ENCODE measurements at places on chromosomes 12 and 14.

- DNase-seq, result no peak
These were observed 95.2 kb upstream of the TMCC3 start for GRCh38 chr12:94745562-94745961.

DNA sequence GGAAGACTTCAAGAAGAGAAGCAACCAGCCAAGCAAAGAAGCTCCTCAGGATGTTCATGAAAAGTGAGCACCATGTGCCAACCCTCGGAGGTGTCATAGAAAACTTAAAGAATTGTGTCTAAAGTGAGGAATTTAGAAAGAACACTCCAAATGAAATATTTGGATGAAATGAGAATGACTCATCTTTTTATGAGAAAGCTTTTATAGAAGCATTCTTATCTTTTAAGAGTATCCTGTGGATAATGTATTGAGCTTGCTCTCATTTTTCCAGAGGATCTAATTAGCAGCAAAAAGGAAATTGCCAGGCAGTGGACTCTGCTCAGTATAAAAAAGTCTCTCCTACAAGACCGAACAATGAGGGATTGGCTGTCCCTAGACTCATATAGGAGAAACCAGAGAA is 454.9 kb downstream of the LRIG3 start:
- DNase-seq, result no peak

DNA sequence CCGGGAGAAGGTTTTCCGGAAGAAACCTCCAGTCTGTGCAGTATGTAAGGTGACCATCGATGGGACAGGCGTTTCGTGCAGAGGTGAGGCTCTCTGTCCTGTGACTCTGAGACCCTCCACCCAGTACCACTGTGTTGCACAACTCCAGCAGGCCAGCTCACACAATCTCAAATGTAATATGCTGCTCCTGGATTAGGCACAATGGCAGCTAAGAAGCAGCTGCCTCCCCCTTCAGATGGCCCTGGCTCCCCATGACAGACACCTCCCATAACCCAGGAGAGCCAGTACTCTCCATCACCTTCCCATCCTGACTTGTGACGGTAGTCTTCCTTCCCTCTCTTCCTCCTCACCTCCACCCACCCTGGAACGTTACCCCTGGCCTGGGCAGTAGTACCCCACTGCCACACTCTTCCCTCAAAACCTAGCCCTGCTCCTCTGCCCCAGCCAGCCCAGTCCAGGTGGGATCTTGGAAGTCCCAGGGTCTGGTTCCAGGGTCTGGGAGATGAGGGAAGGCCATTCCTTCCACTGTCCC is 2.1 kb downstream of the TNS2 start:
- no peak for DNase-seq

DNA sequence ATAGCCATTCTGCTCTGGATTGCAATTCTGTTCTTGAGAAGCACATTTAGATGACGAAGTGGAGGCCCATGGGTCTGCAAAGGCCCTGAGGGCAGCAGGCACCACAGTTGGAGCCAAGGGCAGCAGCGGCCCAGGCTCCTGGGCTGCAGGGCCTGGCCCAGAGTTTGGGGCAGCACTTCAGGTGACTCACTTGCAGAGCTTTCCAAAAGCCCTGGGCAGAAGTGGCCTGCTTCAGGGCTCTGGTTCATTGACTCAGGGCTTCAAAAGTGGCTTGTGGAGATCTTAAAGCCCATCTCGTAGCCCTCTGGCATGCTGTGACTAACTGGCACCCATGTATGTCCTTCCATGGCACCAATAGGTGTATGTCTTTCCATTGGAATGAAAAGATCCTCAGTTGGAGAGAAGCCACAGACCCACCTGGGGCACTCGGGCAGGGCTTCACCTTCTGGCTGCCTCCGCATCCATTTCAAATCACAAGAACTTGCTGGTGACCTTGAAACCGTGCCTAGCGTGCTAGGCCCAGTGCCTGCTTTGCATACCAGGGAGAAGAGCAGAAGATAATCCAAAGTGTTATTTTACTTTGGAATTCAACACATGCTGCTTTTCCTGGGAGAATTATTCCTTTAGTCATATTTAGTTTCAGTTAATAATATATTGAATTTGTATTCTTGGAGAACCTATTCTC is 106.7 kb downstream of the PRMT8 start:
- no peak for DNase-seq

GRCh38 chr14:57502586-57503254 is 9.1 kb upstream of the CCDC198 start:
- DNase-seq, result no peak

DNA sequence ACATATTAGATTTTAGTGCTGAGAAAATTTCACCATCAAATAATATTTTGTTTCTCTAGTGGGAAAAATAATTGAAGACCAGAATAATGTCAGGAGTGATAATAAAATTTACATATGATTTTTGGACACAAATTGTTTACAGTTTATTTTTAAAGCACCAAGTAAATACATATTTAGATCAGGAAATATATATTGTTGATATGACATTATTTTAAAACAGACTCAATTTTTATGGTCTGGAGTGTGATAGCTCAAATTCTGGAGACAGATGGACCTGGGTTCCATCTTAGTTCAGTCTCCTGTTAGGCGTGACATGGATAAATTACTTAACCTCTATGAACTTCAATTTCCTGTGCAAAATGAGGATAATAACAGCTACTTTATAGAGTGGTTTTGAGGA is 135.4 kb downstream of the TPH2 start:
- DNase-seq, result no peak

GRCh38 chr12:119274636-119275065 is 59.9 kb upstream of the CCDC60 start:
- no peak for DNase-seq

DNA sequence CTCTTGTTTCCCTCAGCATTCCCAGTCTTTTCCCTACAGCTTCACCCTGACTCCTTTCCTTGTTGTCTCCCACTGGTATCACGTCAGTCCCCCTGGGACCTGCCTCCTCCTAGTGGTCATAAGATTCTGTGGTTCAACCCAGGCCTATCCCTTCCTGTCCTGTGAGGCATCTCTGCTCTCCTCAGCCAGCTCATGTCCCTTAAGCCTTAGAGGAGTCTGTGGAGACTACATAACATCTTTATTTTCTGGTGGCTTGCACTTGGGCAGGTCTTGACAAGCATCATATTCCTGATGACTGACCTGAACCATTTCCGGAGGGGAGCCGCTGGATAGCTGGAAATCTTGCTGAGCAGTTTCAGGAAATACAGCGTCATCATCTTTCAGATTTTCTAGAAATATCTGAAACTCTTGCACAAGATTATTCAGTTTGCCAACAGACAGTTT is 688 bp downstream of the C12orf71 start:
- no peak for DNase-seq

- DNase-seq, result no peak
These were observed 83.6 kb downstream of the R3HDM2 start for GRCh38 chr12:57347284-57347683.

DNA sequence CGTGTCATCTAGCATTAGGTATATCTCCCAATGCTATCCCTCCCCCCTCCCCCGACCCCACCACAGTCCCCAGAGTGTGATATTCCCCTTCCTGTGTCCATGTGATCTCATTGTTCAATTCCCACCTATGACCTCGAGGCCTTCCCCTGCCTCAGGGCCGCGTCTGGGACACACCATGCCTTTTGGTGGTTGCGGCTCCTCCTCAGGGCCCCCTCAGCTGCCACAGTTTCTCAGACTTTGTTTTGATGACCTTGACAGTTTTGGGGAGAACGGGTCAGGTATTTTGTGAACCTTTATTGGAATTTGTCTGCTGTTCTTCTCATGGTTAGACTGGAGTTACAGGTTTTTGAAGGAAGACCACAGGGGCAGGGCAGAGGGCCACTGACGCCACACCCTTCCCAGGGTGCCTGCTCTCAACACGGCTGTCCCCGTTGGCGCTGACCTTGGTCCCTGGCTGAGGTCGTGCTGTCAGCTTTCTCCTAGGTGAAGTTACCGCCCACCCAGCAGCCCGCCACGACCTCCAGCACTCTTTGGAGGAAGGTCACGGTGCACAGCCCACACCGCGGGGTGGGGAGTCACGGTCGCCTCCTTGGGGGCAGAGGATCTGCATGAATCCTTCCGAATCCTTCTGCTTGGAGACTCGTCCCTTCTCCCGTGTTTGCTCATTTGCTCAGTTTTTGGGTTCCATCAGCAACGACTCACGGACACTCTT is 130.5 kb downstream of the KIF26A start:
- no peak for DNase-seq

DNA sequence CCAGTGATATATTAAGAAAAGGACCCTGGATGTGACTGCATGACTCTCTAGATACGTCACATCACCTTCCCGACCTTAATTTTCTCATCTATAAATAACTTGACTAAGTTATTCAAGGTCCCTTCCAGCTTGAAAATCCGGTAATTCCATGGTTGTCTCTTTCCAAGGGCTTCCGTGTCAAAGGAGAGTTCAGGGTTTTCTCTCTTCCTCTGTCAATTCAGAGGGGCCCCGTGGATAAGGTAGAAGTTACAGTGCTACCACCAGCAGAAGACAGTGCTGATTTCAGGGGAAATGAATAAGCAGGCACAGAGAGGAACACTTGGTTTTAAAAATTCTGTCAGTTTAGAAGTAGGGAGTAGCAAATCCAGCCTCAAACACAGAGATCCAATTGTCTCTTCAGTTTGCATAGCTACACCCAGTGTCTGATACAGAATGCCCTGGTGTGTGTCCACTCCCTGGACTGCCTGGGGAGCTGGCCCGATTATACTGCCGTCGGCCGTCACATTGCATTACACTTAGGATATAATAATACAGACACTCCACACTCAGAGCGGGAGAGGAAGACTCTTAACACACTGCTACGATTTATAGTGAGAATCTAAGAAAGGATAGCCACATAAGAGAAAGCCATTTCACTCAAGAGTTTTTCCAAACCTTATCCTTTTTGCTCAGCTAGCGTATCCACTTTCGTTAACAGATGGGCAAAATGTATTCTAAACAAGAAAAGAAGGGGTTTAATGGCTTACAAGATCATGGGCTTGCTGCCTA is 54.7 kb upstream of the GTF2A1 start:
- DNase-seq, result peak; percentile 42

DNA sequence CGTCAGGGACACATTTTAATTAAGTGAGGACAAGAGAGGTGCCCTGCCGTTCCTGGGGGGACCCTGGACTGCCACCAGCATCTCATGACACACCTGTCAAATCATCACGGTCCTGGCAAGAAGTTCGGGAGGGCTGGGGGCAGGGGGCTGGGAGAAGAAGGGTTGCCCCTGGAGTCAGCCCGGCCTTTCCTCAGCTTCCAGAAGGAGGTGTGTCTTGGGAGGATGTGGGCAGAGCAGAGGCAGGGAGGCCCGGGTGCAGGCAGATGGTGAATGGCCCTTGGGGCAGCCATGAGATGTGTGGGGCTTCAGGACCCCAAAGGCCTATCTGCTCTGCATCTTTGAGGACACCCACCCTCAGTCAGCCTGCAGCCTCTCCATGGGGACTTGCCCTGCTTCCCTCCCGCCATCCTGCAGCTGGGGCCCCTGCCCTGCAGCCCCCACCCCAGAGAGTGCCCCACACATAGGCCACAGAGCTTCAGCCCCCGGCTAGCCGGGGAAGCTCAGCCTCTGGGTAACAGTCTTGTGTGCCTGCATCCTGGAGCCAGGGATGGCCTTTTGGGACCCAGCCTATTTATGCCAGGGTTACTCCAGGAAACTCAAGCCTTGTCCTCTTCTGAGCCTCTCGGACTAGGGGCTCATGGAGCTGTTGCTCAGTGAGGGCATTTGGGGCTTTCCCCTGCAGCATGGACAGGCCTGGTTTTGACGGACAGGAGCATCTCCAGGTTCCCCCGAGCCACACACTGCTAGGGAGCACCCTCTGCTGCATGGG is 178.5 kb downstream of the KIF26A start:
- no peak for DNase-seq

- no peak for DNase-seq
These were observed 24.1 kb upstream of the PLEKHG3 start for GRCh38 chr14:64680013-64680713.

GRCh38 chr14:68781161-68782021 is 11.5 kb downstream of the ZFP36L1 start:
- DNase-seq, result no peak

DNA sequence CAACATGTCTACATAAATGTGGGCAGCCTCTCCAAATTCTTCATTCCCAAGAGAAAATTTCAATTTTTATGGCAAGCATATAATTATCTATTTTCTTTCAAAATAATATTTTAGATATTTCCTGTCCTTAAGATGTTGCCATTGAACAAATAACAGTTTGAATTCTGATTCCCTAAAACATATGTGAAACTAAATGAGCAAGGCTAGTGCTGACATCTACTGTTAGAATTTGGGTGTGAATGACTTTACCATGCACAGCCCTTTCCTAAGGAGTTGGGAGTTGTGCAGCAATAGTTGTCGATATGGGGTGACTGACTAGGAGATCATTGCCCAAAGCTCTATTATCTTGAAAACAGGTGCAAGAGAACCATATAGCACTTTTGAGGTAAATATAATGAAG is 108.2 kb upstream of the SLC38A4 start:
- no peak for DNase-seq

- DNase-seq, result no peak
These were observed 77.0 kb upstream of the PSMC1 start for GRCh38 chr14:90179357-90179756.

DNA sequence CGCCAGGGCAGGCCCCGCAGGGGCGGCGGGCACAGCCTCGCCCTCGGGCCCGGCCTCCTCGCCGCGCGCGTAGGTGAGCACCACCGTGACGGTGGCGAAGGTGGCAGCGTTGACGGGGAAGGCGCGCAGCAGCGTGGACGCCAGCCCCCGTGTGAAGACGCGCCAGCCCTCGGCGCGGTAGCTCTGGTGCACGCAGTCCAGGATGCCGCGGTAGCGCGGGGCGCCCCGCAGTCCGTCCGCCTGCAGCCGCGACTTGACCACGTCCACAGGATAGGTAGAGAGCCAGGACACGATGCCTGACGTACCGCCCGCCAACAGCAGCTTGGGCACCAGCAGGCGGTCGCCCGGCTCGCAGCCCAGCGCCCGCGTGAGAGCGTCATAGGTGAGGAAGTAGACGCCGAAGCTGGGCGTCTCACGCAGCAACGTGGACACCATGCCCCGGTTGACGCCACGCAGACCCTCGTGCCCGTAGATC is 13.9 kb downstream of the SLC25A29 start:
- no peak for DNase-seq

GRCh38 chr12:27193106-27193505 is 51.0 kb upstream of the STK38L start:
- no peak for DNase-seq

DNA sequence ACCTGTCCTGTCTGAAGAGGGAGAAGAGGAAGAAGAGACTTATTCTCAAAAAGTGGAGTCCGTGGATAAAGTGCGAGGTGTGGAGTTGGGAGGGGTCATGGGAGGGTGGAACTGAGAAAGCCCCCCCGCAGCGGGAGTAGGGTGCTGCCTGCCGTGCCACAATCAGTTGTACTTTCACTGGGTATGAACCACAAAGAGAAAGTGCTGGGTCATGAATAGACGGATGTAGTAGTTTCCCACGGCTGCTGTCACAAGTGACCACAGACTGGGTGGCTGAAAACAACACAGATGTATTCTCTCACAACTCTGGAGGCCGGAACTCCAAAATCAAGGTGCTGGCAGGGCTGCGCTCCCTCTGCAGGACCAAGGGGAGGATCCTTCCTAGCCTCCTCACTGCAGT is 5.5 kb downstream of the DNAH10 start:
- no peak for DNase-seq

DNA sequence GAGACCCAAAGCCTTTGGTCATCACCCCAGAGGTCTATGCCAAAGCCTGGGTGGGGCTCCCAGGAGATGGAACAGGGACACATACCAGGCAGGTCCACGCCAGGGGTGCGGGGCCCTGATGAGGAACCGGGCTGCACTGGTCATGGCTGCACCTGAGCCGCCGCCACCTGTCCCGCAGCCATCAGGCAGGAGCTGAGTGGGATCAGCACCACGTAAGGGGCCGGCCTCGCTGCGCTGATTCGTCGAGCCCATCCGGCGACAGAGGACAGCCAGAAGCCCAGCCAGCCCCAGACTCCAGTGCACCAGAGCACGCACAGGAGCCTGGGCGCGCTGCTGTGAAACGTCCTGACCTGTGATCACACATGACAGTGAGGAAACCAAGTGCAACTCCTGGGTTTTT is 15.9 kb downstream of the DEGS2 start:
- no peak for DNase-seq
